ENCODE measurements at places on chromosomes 11 and 22. TPM values are rescaled to one million over a fixed set of nuclear protein-coding genes. Genes with fewer than 3 reads are reported as not detected.
A peak's percentile ranks its signal among the peaks of the same experiment; 100 is the strongest.

Gene SLC7A4
- not detected for total RNA-seq

DNA sequence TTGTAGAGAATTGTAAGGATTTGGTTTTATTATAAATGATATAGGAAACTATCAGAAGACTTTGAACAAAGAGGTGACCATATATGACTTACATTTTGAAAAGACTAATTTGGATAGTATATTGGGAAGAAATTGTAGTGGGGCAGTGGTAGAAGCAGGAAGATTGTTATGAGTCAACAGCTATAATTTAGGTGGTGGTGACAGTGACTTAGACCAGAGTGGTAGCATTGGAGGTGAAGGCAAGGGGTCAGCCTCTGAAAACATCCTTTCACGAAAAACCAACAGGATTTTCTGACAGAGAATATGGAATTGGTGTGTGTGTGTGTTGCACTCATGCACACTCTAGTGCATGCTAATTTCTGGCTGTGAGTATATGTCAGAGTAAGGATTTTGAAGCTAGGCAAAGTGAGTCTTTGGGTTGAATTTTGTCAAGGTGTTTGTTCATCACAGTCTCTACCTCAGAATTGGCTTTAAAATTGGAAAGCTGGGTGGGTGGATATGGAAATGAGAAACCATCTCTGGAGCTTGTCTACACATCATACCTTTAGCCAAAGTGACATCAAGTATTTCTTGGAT lies 8.2 kb upstream of the HBE1 start:
- no peak for DNase-seq
- no peak overlapping the region for H3K4me3 ChIP-seq
- H3K27ac ChIP-seq, result no peak overlapping the region
- no peaks in the 10 kb centered on the region for H3K27me3 ChIP-seq
- H3K36me3 ChIP-seq, result no peaks in the 10 kb centered on the region

Gene OR4C16
- not detected for total RNA-seq

GRCh38 chr11:131640320-131640719 lies 269.9 kb downstream of the NTM start:
- no peak overlapping the region for H3K27ac ChIP-seq
- DNase-seq, result no peak
- H3K4me3 ChIP-seq, result no peak overlapping the region
- peaks cover 43% of the 10 kb centered on the region for H3K27me3 ChIP-seq
- peaks cover 5% of the 10 kb centered on the region for H3K4me1 ChIP-seq

Gene RAB30
- 21.5 TPM for total RNA-seq

GRCh38 chr22:42138122-42138770 lies 7.6 kb upstream of the CYP2D6 start:
- H3K4me3 ChIP-seq, result no peak overlapping the region
- no peak for DNase-seq
- H3K27me3 ChIP-seq, result no peaks in the 10 kb centered on the region
- no peak overlapping the region for H3K27ac ChIP-seq
- H3K36me3 ChIP-seq, result no peaks in the 10 kb centered on the region
- no peaks in the 10 kb centered on the region for H3K4me1 ChIP-seq

Gene OTOG
- total RNA-seq, result not detected

DNA sequence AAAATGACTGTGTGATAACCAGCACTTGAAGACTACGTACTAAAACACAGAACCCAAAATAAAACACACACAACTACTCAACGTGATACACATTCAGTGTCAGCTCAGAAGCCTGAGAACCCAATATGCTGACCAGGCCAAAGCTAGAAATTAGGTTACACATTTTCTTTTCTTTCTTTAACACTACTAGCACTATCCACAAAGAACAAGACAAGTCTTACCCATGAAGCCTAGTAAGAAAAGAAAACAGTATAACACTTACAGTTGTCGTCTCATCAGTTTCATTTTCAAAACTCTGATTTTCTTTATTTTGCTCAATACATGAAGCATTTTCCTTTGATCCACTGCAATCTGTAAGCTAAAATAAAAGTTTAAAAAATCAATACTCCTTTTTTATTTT lies 472.9 kb downstream of the DLG2 start:
- peak overlapping the region; percentile 62 for H3K4me3 ChIP-seq
- no peaks in the 10 kb centered on the region for H3K36me3 ChIP-seq
- H3K4me1 ChIP-seq, result no peaks in the 10 kb centered on the region
- H3K27ac ChIP-seq, result no peak overlapping the region

Gene CD3D
- total RNA-seq, result not detected

DNA sequence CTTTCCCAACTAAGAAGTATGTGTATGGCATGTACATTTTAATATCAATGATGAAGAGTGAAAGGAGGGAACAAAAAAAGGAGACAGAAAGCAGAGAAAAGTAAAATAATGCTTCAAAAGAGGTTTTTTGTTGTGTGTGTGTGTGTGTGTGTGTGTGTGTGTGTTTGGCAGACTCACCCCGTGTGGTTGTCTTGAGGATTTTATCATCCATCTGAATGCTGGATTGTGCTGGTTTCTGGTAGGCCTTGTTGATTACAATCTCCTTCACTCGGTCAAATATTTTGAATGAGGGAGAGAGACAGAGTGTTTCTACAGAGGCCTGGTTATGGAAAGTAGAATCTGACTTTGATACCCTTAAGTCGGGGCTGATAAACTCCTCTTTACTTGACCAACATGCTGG lies 128.5 kb downstream of the ENTHD1 start:
- H3K4me1 ChIP-seq, result no peaks in the 10 kb centered on the region
- H3K27me3 ChIP-seq, result peaks cover 9% of the 10 kb centered on the region
- no peak overlapping the region for H3K27ac ChIP-seq
- no peak overlapping the region for H3K4me3 ChIP-seq
- H3K36me3 ChIP-seq, result no peaks in the 10 kb centered on the region
- DNase-seq, result no peak

DNA sequence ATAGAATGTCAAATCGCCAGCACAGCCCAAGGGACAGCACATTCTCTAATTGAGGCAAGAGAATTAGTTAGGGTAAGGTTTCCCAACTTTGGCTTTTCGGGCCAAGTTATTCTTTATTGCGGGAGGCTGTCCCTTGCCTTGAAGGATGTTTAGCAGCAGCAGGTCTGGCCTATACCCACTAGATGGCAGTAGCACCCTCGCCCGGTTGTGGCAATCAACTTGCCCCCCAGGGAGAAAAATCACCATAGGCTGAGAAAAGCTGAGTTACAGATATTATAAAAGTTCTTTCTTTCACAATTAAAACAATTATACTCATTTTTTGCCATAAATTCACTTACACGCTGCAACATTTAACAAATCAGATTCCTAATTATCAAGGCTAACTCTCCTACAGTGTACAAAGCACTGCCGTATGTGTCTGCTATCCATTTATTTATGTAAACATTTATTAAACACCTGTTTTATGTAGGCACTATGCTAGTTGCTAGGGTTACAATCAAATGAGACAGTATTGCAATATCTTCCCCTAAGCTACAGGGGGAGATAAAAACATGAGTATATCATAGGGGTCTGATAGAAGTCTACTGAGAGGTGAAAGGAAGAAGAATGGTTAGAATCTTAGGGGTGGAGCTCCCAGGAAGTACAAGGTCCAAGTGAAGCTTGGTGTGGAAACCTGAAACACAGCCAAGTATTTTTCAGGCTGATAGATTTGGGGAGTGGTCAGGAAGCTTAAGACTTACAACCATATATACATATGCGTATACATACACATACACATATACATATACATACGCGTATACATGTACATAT lies 452.3 kb downstream of the RAB38 start:
- no peak overlapping the region for H3K4me3 ChIP-seq
- no peaks in the 10 kb centered on the region for H3K36me3 ChIP-seq
- H3K4me1 ChIP-seq, result no peaks in the 10 kb centered on the region
- no peak overlapping the region for H3K27ac ChIP-seq
- no peaks in the 10 kb centered on the region for H3K27me3 ChIP-seq

DNA sequence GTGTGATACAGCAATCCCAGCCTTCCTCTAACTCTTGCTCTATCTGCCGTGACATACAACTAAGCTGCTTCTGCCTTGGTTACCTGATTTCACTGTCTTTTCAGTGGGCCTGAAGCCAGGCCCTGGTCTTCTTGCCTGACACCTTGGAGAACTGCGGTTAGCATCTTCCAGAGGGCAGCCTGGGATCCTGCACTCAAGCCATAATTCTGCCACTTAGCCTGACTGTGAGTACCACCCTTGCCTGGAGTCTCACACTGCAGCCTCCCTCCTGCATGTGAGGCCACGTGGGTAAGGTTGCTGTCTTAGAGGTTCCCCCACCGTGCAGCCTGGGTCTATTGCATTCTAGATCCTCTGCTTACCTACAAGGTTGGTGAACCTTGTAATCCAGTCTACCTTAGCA lies 35.8 kb downstream of the USP35 start:
- no peak overlapping the region for H3K4me3 ChIP-seq
- peaks cover 22% of the 10 kb centered on the region for H3K36me3 ChIP-seq
- peaks cover 9% of the 10 kb centered on the region for H3K4me1 ChIP-seq
- H3K27me3 ChIP-seq, result peaks cover 2% of the 10 kb centered on the region

Gene OR51B4
- total RNA-seq, result not detected

DNA sequence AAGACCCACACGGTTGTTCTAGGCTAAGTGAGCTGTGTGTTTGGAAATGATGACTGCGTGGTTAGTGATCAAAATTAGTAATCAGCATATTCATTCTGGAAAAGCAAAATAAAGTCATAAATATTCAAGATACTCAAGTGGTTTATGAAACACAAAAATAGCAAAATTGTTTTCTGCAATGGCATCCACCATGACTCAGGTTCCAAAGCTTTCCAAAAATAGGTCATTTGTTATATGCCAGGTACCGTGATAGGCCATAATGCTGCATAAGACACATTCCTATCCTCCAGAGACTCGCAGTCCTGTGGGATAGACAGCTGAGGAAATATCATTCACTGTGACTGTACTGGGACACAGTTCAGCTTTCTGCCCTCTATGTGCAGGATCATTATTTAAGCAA lies 2.4 kb upstream of the ATL3 start:
- peaks cover 15% of the 10 kb centered on the region for H3K36me3 ChIP-seq
- peaks cover 37% of the 10 kb centered on the region for H3K4me1 ChIP-seq
- H3K27me3 ChIP-seq, result no peaks in the 10 kb centered on the region
- peak overlapping the region; percentile 79 for H3K27ac ChIP-seq
- peak; percentile 25 for DNase-seq
- H3K4me3 ChIP-seq, result 0 out of 2 replicates have a peak overlapping the region, but pooled peaks have one; percentile 7

DNA sequence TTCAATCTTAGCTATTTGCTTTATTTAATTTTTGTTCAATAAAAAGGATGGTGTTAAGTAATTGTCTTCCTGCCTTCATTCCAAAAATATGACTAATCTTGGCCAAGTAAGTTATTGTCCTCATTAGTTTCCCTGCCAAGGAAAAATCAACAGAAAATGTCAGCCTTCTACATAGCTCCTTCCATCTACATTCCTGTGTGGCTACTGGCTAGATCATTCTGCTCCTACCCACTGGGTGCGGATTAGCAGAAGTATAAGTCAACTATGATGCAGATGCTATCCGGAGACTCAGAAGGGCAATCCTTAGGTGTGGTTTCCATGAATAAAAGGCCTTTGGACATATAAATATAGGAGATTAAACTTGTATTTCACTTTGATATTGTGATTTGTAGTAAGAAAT lies 154.4 kb downstream of the SBF2 start:
- H3K36me3 ChIP-seq, result peaks cover 34% of the 10 kb centered on the region
- H3K27me3 ChIP-seq, result no peaks in the 10 kb centered on the region
- DNase-seq, result peak; percentile 79
- peak overlapping the region; percentile 53 for H3K27ac ChIP-seq

Gene ASPHD2
- 2.3 TPM for total RNA-seq

- peaks cover 51% of the 10 kb centered on the region for H3K4me1 ChIP-seq
- H3K27me3 ChIP-seq, result no peaks in the 10 kb centered on the region
- peak overlapping the region; percentile 75 for H3K27ac ChIP-seq
- DNase-seq, result peak; percentile 68
- peak overlapping the region; percentile 31 for H3K4me3 ChIP-seq
Observed at GRCh38 chr11:10866893-10867331, 9.1 kb upstream of the ZBED5 start.

DNA sequence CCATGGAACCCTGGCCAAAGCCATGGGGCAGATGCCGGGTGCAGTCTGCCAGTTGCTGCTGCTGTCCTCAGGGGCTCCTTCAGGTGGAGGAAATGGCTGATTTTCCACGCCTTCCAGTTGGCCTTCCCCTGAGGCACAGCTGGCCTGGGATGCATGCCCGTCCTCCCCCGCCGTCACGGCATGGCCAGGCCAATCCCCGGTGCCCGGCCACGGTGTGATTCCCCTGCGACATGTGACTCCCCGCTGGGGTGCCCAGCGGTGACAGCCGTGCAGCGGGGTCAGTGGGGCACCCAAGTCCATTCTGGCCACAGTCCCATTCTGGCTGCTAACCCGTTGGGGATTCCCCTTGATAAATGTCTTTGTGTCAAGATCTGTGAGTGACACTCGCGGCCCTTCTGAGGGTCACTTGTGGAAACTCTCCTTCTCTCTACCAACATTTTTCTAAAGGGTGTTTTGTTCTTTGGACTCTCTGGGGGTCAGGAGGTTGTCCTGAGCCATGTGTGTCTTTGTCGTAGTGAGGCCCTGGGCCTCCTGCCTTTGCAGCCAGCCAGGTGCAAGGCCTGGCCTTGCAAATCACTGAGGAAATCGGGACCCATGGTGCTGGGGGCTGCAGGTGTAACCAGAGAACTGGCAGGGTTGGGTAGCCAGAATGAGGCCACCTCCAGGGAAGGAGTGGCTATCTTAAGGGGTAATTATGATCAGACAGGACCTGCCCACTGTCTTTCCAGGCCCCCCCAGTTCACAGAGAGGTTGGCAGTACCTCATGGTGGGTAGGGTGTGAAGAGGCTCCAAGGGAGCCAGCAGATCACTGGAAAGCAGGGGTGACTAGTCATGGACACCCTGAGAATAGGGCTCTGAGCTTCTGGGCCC lies 37.1 kb downstream of the KCNQ1OT1 start:
- H3K36me3 ChIP-seq, result peaks cover 11% of the 10 kb centered on the region
- H3K4me1 ChIP-seq, result no peaks in the 10 kb centered on the region
- H3K4me3 ChIP-seq, result no peak overlapping the region
- peaks cover 21% of the 10 kb centered on the region for H3K27me3 ChIP-seq
- no peak for DNase-seq

Gene PTS
- total RNA-seq, result 79.4 TPM

Gene HBG2
- not detected for total RNA-seq

Gene KLHL35
- total RNA-seq, result not detected

Gene DUSP8
- total RNA-seq, result 0.60 TPM

DNA sequence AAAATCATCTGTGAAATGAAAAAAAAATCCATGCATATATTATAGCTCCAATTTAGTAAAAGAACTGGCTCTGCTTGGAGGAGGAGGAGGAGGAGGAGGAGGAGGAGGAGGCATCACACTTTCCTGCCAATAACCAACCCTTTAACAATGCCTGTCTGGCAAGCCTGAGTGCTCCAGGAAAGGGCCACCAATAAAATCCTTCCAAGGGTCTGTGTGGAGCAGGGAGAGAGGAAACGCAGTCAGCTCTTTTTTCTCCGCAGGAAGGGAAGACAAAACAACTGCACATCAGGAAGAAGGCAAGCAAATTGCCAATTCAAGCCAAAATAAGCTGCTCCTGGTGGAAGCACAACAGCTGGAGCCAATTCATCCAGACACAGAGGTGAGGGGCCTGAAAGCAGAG lies 139.0 kb downstream of the KCNC1 start:
- H3K4me3 ChIP-seq, result no peak overlapping the region
- H3K27ac ChIP-seq, result no peak overlapping the region
- H3K36me3 ChIP-seq, result peaks cover 3% of the 10 kb centered on the region

Data from HFFc6 (cell line).